Thymus (tissue), 14 donors: ENCODE measurements at places on chromosomes 6 and 20. TPM values are rescaled to one million over a fixed set of nuclear protein-coding genes. Genes with fewer than 3 reads are reported as not detected.

DNA sequence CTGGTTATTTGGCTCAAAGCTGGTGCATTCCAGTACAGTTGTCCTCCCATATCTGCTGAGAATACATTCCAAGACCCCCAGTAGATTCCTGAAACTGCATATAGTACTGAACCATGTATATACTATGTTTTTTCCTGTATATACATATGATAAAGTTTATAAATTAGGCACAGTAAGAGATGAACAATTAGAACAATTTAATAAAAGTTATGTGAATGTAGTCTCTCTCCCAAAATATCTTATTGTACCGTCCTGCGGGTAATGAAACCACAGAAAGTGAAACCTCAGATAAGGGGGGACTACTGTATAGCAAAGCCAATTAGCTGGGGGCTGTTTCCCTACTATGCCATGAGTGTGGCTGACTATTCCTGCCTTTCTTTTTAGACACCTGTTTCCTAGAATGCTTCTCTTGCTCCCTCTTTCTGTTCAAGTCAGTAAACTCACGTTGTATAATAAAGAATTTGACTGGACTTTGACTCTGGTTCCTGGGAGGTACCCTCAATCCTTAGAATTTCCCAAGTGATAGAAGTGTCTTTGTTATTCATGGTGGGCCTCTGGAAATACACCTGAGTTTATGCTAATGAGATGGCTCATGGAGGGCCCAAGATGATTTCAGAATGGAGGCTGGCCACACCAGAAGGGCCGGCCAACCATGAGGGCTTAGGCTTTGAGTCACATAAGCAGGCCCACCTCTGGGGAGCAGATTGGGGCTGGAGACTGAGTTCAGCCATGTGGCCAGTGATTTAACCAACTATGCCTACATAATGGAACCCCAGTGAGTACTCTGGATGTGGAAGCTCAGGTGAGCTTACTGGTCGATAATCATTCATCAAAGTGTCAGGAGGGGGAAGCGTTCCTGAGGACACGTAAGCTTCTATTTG is 689 bp upstream of the BLOC1S5 start:
- no peaks in the 10 kb centered on the region for H3K27me3 ChIP-seq
- H3K4me1 ChIP-seq, result peaks cover 6% of the 10 kb centered on the region
- H3K36me3 ChIP-seq, result peaks cover 13% of the 10 kb centered on the region
- DNase-seq, result no peak
- peak overlapping the region; percentile 77 for H3K27ac ChIP-seq
- H3K4me3 ChIP-seq, result peak overlapping the region; percentile 87

DNA sequence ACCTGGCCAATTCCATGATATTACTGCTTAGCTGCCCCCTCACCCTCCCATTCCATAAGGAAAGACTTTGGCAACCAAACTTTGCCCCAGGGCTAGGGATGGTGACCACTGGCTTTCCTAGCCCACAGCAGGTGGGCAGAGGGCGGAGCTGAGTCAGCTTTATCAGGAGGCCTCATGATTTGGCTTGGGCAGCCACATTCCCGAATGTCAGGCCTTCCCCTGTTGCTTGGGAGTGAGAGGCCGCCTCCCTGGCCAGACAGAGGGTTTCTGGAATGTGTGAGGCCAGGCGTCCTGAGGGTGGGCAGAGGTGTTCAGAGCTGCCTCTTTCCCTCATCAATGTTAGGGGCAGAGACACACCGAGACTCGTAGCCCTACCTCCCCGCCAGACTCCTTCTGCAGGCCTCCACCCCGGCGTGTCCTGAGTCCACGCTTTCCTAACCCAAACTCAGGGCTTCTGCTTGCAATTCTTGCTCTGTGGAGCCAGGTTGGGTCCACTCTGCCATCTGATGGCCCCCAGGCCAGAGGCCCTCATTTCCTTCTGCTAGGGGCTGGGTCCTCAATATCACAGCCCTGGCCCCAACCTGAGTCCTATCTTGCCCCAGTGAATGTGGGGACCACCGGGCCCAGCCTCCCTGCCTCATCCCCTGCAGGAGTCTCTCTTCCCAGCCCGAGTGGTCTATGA is 19.3 kb downstream of the UQCC2 start:
- H3K27ac ChIP-seq, result no peak overlapping the region
- no peak for DNase-seq
- peaks cover 25% of the 10 kb centered on the region for H3K4me1 ChIP-seq

The PTPRK gene
- total RNA-seq, result 26.8 TPM

The CDSN gene
- total RNA-seq, result 0.05 TPM

The MRPS18A gene
- 49.5 TPM for total RNA-seq

GRCh38 chr6:80503660-80504059 is 397.2 kb downstream of the BCKDHB start:
- H3K27ac ChIP-seq, result no peak overlapping the region
- no peaks in the 10 kb centered on the region for H3K4me1 ChIP-seq
- no peak overlapping the region for H3K4me3 ChIP-seq
- H3K27me3 ChIP-seq, result no peaks in the 10 kb centered on the region
- no peak for DNase-seq
- no peaks in the 10 kb centered on the region for H3K36me3 ChIP-seq

DNA sequence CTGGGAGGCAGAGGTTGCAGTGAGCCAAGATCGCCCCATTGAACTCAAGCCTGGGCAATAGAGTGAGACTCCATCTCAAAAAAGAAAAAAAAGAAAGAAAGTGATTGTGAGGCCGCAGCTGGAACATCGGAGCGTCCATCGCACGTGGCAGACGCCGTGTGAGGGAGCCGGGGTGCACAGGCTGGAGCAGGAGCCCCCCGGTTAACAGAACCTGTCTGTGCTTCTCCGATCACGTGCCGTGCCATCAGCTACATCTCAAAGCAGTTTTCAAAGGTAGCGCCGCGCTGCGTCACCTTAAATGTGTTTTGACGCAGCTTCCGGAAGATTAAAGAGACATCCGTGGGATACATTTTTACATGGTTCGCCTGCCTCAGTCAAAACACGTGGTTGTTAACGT is 138.9 kb downstream of the TAF4 start:
- H3K36me3 ChIP-seq, result no peaks in the 10 kb centered on the region
- no peaks in the 10 kb centered on the region for H3K27me3 ChIP-seq
- H3K4me1 ChIP-seq, result no peaks in the 10 kb centered on the region
- no peak overlapping the region for H3K4me3 ChIP-seq

- H3K36me3 ChIP-seq, result no peaks in the 10 kb centered on the region
- DNase-seq, result no peak
- no peak overlapping the region for H3K4me3 ChIP-seq
- H3K27me3 ChIP-seq, result no peaks in the 10 kb centered on the region
- no peak overlapping the region for H3K27ac ChIP-seq
Observed at GRCh38 chr6:143441680-143442545, 8.6 kb downstream of the ADAT2 start.

DNA sequence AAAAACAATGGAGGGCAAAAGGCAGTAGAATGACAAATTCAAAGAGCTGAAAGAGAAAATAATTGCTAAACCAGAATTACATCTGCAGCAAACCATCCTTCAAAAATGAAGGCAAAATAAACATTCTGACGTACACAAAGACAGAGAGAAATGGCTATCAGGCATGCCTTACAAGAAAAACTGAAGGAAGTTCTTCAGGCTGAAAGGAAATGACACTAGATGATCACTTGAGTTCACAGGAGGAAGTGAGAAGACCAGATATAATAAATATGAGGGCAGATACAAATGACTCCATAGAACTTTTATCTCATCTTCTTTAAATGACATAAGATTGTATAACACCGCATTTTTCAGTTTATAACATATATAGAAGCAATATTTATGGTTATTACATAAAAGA is 30.0 kb downstream of the DZANK1 start:
- H3K36me3 ChIP-seq, result no peaks in the 10 kb centered on the region
- no peaks in the 10 kb centered on the region for H3K4me1 ChIP-seq
- H3K27ac ChIP-seq, result no peak overlapping the region
- no peaks in the 10 kb centered on the region for H3K27me3 ChIP-seq
- no peak for DNase-seq

DNA sequence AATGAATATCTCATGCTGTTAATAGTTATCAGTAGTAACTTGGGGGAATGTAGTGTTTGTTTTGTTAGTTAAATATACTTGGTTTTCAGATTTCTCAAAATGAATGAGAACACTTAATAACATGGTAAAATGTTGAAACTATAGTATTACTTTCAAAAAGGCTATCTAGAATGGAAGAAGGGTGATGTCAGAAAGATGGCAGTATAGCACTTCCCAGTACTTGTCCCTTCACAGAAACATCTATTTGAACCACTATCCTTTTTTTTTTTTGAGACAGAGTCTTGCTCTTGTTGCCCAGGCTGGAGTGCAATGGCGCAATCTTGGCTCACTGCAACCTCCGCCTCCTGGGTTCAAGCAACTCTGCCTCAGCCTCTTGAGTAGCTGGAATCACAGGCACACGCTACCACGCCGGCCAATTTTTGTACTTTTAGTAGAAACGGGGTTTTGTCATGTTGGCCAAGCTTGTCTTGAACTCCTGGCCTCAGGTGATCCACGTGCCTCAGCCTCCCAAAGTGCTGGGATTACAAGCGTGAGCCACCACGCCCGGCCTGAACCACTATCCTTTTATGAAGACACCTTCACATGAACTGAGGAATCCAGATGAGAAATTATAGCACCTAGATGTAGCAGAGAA is 4.7 kb upstream of the ECHDC1 start:
- H3K27me3 ChIP-seq, result no peaks in the 10 kb centered on the region
- no peak for DNase-seq
- H3K36me3 ChIP-seq, result no peaks in the 10 kb centered on the region
- H3K27ac ChIP-seq, result no peak overlapping the region
- no peak overlapping the region for H3K4me3 ChIP-seq
- peaks cover 6% of the 10 kb centered on the region for H3K4me1 ChIP-seq

GRCh38 chr6:71194724-71195123 is 93.9 kb upstream of the OGFRL1 start:
- no peaks in the 10 kb centered on the region for H3K4me1 ChIP-seq
- DNase-seq, result no peak
- no peak overlapping the region for H3K27ac ChIP-seq
- H3K36me3 ChIP-seq, result no peaks in the 10 kb centered on the region
- H3K27me3 ChIP-seq, result no peaks in the 10 kb centered on the region
- no peak overlapping the region for H3K4me3 ChIP-seq

GRCh38 chr20:42974347-42974746 is 215.4 kb downstream of the PTPRT start:
- no peak overlapping the region for H3K27ac ChIP-seq
- no peak for DNase-seq
- H3K27me3 ChIP-seq, result no peaks in the 10 kb centered on the region
- H3K36me3 ChIP-seq, result no peaks in the 10 kb centered on the region

The EEF1E1 gene
- total RNA-seq, result 48.2 TPM

GRCh38 chr6:151255811-151256210 is 16.0 kb downstream of the AKAP12 start:
- H3K27ac ChIP-seq, result no peak overlapping the region
- no peak overlapping the region for H3K4me3 ChIP-seq
- DNase-seq, result no peak
- no peaks in the 10 kb centered on the region for H3K36me3 ChIP-seq
- H3K4me1 ChIP-seq, result no peaks in the 10 kb centered on the region
- no peaks in the 10 kb centered on the region for H3K27me3 ChIP-seq

DNA sequence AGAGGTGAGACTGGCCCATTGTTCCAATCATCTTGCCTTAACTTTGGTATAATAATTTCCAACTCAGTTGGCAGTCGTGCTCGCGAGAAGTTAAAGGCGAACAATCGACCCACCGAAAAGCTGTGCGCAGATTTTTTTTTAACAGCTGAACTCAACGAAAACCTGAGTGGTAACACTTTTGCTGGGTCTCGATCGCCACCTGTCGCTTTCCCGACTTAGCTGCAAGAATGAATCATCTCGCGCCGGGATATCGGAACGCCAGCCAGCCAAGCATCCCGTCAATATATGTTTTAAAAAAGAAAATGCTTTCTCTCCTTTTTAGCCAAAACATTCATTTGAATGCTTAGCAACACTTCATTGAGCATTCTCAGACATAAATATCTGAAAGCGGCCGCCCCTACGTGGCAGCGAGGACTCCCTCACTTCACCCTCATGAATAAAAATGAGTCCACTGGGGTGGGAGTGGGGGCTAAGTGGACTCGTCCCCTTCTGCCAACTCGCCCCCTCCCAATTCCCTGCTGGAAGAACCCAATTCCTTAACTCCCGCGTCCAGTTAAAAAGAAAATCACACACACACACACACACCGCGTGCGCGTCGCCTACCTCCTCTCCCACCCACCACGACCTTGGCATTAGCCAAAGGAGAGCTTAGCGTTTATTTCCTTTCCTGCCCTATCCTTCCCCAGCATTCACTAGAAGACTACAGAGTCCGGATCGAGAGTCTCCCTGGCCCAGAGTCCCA is 1.5 kb downstream of the COL12A1 start:
- peak overlapping the region; percentile 35 for H3K4me3 ChIP-seq
- no peak for DNase-seq
- no peaks in the 10 kb centered on the region for H3K36me3 ChIP-seq
- H3K27ac ChIP-seq, result no peak overlapping the region
- H3K27me3 ChIP-seq, result peaks cover 94% of the 10 kb centered on the region
- no peaks in the 10 kb centered on the region for H3K4me1 ChIP-seq
